ENCODE measurements at places on chromosomes 12 and 14.

GRCh38 chr12:89251342-89252271 is 100.7 kb downstream of the DUSP6 start:
- DNase-seq = no peak

DNA sequence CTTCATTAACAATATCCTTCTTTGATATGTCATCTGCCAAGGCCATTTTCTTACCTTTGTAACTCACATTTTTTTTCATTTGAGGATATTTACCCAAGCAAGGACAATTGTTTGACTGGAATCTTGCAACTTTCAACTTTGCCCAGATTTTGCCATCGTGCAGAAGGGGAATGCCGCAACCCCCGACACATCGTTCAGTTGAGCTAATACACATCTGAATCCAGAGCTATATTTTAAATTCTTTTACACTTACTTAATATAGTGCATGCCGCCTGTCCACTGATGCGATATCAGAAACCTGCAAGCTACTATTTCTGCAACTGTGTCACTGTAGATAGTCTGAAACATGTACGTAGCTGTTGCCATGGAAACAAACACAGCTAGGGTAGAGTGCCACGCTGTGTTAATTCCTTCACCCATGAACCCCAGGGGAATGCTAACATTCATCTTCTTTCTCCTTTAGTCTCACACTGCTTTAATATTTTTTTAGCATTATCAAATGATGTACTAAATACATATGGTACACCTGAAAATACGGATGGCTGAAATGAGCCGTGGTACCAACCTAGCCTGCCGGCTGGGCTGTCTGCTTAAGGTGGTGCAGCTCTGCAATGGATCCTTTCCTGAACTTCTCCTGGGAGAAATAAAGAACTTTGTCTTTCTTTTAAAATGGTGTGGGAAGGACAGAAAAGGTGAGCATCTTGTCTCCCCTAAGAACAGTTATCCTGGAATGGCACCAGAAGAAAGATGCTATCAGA is 77.0 kb upstream of the FOXN3 start:
- no peak for DNase-seq

DNA sequence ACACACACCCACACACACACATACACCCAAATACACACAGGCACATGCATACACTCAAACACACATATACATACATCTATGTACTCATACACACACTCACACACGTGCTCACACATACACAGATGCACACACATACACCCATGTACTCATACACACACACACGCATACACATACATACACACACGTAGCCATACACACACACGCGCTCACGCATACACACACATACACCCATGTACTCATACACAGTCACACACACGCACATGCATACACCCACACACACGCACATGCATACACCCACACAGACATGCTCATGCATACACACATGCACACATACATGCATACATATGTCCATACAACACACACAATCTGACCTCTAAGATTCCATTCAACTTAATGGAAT is 87.7 kb upstream of the ANO2 start:
- no peak for DNase-seq

- no peak for DNase-seq
Observed at GRCh38 chr14:19920021-19920657, at the start of gene OR4K5. Gene OR4K5 (plus strand): TSS chr14:19920607. CDS start chr14:19920607, 0 bp downstream.

- no peak for DNase-seq
Observed at GRCh38 chr12:114841557-114842251, 157.7 kb upstream of the TBX3 start.

- no peak for DNase-seq
Observed at GRCh38 chr12:98319716-98320425, 195.5 kb upstream of the TMPO start.

- DNase-seq = no peak
Observed at GRCh38 chr14:100396266-100396795, 73.2 kb downstream of the SLC25A47 start.

DNA sequence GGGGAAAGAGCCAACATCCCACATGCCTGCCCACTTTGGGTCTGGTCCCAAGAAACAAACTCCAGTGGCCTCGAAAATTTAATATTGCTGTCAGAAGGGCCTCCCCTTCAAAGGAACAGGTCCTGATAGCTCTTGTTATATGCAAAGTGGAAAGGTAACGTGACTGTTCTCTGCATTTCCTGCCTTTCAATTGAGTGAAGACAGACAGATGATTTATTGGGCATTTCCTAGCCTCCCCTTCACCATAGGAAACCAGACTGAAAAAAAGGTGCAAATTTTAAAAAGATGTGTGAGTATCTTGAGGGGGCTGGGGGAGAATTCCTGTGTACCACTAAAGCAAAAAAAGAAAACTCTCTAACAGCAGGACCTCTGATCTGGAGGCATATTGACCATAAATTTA is 235.2 kb downstream of the ZFP36L1 start:
- no peak for DNase-seq

- no peak for DNase-seq
Observed at GRCh38 chr12:117365049-117365616, 3.7 kb upstream of the NOS1 start.

DNA sequence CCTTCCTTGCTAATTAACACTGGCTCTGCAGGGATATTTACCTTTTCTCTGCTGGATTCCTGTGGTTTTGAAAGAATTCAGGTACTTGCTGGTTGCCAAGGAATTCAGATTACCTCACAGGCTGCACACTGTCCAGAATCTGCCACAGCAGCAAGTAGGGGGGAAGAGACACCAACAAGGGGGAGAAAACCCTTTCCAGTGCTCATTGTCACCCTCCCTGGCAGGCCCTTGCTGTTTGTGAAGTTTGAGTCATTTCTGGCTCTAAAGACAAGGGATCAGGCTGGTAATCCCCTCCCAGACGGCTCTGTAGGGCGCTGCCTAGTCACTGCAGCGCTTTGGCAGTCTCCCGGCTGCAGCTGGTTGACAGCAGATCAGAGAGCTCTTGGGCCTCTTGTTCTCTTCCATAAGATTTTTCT is 50.8 kb downstream of the TTLL5 start:
- no peak for DNase-seq

- no peak for DNase-seq
Observed at GRCh38 chr14:100130521-100130920, 28.9 kb downstream of the DEGS2 start.

DNA sequence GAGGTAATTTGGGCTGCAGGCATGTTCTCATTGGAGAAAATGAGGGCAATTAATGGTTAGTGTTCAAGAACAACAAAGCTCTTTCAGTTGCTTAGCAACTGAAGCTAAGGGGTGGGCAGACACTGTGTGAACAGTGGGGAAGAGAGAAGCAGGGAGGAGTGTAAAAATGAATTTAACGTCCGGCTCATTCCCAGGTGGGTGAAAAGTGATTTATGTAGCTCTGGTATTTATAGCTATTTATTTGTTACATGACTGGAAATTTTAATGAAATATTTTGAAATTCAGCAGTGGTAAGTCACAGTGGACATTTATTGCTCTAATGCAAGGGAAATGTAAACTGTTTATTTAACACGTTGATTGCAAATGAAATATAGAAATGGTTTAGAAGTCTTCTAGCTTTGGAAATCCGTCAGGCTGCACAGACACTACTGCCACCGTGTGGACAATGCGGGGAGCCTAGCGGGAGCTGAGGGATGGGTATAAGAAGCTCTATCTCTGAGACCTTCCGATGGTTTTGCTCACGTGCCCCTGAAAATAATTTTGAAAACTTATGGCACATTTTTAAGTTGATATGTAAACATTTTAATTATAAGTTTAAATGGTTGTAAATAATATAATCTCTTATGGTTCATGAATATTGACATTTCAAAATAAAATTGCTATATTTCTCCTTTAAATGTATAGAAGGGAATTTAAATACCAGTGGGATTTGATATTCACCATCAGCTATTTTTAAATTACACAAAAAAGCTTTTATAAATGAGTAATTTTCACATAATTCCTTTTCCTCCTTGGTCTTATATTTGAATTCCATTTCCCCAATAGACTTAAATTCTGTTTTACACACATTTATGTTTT is 54.4 kb downstream of the E2F7 start:
- peak; percentile 73 for DNase-seq

GRCh38 chr14:76830556-76830955 is 4.3 kb downstream of the LRRC74A start:
- DNase-seq = no peak

DNA sequence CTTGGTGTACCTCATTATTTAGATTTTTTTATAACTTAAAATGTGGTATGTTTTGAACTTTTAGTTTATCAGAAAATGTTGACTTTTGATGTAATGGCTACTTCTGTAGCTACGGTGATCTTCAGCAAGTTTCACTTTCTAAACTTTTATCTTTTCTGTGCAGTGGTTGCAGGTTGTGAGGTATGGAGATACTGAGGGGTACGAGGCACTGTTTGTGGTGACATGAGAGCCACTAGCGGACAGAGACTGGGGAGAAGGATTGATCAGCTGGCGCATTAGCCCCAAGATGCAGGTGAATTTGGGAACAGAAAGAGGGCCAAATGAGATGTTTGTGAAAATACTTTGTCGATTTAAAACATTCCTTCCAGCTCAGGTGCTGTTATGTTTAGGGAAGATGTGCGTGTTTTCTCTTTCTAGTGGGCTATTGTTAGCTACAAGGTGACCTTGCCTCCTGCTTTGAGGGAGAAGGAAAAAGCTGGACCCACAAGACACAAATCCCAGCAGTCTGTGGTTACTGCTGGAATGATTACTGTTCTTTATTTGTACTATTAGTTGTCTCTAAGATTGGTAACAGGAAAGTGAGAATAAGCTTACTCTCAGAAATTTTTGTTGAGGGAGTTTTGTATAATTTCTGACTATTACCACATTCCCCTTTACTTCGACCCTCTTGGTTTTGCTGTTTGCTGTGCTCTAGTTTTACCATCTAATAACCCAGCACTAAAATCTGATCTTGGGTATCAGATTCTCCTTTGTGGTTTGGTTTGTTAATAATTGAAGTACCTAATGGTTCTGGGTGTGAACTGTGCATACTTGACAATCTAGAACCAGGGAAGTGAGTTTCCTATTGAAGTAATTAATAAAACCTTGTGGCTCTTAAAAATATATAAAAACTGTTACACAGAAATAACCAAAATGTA is 61.7 kb downstream of the FBXO34 start:
- DNase-seq = no peak

DNA sequence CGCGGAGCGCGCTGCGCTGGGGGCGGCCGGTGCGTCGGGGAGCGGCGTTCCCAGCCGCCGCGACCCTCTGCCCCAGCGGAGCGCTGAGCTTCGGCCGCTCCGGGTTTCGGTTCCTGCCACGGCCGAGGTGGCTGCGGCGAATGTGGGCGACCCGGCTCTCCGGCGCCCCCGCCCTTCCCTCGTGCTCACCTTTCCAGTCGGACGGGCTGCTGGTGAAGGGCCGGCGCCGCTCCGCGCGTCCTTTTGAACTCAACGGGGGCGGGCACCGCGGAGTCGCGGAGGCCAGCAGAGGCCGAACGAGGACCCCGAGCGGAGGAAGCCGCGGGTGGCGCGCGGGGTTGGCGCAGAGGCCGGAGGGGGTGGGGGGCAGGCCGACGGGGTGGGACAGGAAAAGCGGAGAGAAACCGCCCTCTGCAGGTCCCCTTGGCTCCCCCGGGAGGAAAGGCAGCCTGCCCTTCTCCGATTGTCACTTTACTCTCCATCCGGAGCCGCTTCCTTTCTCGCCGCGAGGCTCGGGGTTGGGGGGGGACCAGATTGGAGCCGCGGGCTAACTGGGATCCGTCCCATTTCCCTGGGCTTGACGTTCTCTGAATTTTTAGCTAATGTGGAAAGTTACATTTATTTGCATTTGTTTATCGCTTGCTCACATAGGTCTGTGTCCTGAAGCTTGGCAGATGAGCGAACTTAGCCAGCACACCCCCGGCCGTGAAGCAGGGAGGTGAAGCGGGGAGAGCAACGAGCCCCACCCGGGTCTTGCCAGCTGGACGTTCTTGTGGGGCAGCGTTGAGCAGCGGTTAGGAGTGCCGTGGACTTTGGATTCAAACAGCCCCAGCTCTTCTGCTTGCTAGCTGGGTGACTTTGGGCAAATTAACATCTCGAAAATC is at the start of gene SMAGP:
Gene SMAGP, minus strand, starts transcription at position 349 of the 884 bp plus-strand sequence. CDS start 1,137 bp downstream, outside the sequence.
- DNase-seq = peak; percentile 85

- DNase-seq = no peak
Observed at GRCh38 chr14:56810836-56811592, 735 bp upstream of the OTX2 start.

GRCh38 chr14:104367866-104368750 is 211.5 kb upstream of the C14orf180 start:
- DNase-seq = no peak

GRCh38 chr12:115070313-115070712 is 386.3 kb upstream of the TBX3 start:
- no peak for DNase-seq

DNA sequence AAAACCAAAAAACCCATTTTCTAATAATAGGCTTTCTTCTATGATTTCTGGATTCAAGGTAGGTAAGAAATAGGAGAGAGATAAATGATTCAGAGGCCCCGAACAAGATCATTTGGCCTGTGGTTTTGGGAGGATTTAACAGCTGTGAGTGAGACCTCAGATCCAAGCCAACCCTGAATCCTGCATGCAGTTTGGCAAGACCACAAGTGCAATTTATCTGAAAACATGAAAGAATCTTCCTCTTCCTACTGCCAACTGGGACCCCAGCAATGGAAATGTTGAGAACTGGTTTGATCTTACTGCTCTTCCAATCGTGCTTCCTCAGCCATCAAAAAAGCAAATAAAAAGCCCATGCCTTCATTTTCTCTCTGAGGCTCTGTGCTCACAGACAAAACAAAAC is 519.7 kb upstream of the TBX3 start:
- DNase-seq = no peak

GRCh38 chr12:105590571-105590970 is 260.1 kb downstream of the C12orf75 start:
- no peak for DNase-seq

DNA sequence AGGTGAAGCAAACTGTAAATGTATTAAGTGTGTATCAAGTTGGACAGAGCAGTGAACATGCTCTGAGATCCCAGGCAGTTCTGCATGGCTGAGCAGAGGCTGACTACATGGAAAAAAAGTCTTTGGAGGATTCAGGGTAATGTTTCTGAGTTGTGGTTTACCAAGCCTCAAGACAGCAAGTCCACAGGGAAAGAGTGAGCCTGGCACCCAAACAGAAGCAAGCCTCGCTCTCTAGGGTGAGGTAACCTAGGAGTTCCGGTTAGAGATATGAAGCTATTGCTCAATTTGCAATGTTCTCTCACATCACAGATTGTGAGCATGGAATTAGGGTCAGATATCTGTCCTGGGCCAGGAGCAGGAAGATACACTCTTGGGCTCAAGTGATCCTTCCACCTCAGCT is 158.6 kb downstream of the MON2 start:
- no peak for DNase-seq

GRCh38 chr12:111597831-111598636 is 1.1 kb downstream of the ATXN2 start:
- DNase-seq = peak; percentile 68

DNA sequence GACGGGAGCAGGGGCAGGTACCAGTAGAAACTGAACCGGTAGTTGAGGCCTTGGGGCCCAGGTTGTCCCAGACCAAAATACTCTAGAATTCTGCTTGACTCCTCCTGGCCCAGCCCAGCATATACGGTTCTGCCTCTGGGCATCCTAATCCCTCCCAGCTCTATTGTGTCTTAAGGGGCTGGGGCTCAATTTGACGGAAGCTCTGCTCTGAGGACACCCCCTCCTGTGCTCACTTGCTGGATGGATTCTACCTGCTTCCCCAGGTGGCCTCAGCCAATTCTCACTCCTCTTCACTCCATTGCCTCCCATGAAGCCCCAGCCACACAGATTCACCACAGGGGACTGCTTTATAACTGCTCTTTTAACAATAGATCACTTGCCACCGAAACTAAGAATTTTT is 219.5 kb upstream of the FKBP4 start:
- DNase-seq = no peak
